ENCODE measurements at places on chromosomes 1 and 21.

DNA sequence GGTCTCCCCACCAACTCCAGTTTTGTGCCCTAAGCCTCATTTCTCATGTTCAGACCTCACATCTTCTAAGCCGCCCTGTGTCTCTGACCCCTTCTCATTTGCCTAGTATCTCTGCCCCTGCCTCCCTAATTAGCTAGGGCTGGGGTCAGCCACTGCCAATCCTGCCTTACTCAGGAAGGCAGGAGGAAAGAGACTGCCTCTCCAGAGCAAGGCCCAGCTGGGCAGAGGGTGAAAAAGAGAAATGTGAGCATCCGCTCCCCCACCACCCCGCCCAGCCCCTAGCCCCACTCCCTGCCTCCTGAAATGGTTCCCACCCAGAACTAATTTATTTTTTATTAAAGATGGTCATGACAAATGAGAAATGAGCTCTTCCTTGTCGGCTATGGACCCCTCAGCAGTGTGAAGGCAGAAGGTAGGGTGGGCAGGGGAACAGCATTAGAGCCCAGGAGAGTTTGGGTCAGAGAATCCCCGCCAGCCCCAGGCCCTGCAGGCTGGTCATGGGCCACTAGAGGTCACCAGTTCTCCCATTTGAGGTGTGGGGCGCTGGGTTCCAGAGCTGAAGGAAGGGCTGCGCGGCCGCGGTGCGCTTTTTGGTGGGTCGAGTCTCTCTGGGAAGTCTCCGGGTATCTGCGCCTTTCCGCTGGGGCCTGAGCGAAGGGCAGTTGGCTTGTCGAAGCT, 11.5 kb downstream of the ADAMTSL4 start:
- peak; percentile 63 for DNase-seq

GRCh38 chr21:35342440-35342839, 293.3 kb upstream of the RUNX1 start:
- no peak for DNase-seq

DNA sequence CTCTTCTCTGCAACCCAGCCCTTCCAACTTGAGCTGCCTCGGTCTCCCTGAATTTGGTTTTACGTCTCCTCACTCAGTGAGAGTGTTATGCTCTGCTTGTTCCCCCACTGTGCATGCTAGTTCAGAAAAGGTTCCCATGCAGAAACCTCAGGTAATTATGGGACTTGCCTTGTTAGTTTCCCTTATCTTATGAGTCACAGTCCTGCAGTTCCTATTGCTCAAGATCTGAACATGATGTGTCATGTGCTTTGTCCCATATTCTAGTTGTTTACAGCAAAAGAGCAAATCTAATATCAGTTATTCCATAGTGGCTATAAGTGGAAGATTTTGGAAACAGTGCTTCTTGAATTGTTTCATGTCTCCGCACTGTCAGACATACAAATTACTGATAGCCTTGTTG, 74.4 kb downstream of the DUSP10 start:
- DNase-seq: no peak

DNA sequence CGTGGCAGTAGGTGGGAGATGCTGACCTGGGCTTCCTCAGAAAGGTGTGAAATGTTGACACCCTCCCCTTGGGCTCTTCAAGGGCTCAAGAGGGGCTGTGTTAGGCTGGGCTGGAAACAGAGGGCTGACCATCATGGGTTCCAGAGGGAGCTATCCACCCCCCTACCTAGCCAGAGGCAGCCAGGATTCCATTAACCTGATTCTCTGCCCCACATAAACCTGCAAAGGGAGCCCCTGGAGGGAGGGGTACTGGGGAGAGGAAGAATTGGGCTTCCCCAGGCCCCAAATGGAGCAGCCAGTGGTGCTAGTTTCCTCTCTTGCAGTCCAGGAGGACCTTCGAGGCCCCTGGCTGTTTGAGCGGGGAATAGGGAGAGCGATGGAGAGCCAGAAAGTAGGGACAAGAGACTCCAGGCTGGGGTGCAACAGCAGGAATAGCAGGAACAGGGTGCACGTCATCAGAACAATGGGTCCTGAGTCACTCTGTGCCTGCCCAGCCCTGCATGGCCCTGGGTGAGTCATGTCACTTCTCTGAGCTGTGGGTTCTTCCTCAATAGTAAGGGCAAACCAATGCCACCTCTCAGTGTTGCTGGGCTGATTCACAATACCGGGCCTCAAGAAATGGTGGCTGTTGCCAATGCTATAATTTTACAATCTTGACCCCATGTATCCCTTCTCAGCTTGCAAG, 121.2 kb downstream of the EPHB2 start:
- DNase-seq: no peak

GRCh38 chr1:3381901-3382300, 72.6 kb upstream of the ARHGEF16 start:
- DNase-seq: no peak

- no peak for DNase-seq
Measured at GRCh38 chr1:87641996-87642395, 313.3 kb downstream of the LMO4 start.

GRCh38 chr1:10208537-10208936, 1.8 kb upstream of the KIF1B start:
- DNase-seq: no peak

- no peak for DNase-seq
Measured at GRCh38 chr1:215599418-215600074, 32.4 kb downstream of the KCTD3 start.

DNA sequence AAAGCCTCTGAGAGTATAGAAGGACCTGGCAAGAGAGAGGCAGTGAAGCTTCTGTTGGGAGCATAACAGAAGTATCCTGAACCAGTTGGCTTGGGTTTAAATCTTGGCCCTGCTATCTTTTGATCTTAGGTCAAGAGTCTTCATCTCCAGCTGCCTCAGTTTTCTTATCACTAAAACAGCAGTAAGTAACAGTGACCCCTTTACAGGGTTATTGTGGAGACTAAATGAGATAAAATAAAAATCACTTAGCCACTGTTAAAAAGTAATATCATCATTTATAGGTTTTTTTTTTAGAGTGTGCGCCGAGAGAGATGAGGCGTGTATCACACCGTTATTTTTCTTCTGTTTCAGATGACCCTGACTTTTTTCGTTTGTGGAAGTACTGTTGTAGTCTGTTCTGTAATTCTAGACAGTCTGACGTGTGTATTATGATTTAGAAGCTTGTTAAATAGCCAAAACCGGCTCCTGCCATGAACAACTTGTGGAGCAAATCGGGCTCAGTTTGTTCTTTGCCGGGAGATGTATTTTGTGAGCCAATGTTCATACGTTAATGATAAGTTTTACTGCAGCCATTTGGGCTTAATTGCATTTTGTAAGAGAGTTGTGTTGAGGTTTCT, 1.1 kb downstream of the THRAP3 start:
- DNase-seq: no peak

DNA sequence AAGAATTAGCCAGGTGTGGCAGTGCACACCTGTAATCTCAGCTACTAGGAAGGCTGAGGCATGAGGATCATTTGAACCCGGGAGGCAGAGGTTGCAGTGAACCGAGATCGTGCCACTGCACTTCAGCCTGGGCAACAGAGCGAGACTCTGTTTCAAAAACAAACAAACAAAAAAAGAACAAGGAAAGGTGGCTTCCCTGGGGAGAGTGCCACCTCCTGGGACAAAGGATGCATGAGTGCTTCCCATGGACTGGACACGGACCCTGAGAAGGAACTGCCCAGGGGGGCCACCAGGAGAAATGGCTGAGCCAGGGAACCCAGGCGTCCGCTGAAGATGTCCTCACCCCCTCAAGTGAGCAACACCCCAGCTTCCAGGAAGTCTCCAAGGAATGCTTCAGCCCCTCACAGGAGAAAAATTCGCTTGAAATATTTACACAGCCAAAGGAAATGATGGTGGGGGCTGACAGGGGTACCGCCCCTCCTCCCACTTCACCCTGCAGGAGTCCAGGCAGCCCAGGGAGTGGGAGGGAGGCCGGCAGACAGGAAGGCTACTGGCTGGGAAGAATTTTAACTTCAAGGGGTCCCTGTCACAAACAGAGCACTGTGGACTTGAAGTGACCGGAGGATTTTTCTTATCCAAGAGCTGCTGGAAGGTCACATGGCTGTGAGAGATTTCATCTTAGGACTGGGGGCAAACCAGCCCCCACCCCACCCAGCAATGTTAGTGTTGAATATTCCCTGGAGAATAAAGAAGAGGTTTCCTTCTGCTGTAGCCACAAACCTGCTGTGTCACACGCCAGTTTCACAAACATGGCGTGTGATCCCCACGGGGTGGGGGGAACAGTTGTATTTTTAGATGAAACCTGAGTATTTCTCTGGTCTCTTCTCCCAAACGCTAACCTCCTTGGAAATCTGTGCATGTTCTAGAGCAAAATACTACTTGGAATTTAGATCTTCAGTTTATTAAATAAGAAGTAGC, 90.8 kb upstream of the SLC25A33 start:
- DNase-seq: no peak

GRCh38 chr21:33069994-33070743, at the start of gene OLIG1:
TSS of gene OLIG1 (plus strand) at chr21:33070141. CDS start at chr21:33070247, 106 bp downstream.
- DNase-seq: no peak

GRCh38 chr1:9340172-9340854, 47.6 kb downstream of the SPSB1 start:
- DNase-seq: no peak

DNA sequence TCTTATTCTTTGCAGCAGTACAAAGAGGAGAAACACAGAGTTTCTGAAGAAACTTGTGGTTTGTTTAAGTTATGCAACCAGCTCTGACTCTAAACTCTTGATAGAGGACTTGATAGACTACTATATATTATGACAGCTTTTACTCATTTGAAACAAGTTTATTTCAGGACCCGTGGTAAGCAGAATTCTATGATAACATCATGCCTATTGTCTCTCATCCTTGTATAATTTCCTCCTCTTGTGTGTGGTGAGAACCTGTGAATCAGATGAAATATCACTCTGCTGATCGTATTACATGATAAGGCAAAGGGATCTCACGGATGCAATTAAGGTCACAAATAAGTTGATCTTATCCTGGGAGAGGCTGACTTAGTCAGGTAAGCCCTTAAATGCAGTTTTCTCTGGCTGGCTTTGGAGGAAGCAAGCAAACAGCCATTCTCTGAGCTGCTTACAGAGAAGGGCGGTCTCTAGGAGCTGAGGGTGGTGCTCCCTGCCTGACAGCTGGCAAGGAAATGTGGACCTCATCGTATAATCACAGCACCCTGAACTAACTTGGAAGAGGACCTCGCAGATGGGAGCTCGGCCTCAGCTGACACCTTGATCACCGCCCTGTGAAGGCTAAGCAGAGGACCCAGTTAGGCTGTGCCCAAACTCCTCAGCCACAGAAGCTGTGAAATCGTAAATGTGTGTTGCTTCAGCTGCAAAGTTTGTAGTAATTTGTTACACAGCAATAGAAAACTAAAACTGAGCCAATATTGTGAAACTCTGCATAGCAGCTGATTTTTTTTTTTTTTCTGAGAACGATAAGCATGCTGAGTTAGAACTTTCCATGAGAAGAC, 151.1 kb upstream of the DPT start:
- no peak for DNase-seq

GRCh38 chr1:108056436-108056990, 91.5 kb upstream of the VAV3 start:
- DNase-seq: no peak

- DNase-seq: no peak
Measured at GRCh38 chr1:219088778-219089557, 84.7 kb upstream of the LYPLAL1 start.

DNA sequence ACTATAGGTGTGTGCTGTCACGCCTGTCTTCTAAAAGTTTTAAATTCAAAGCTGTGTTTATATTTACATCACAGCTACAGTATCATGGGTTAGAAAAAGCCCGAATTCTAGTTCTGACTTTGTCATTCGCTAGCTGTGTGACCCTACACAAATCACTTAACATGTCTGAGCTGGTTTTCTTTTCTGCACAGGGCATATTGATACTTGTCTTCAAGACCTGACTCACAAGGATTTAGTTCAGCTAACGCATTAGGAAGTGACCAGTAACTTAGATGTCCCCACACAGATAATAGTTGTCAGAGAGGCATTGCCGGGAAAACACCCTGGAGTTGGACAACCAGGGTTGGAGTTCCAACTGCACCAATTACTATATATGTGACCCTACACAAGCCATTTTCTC, 25.9 kb downstream of the GIPC2 start:
- DNase-seq: no peak

- no peak for DNase-seq
Measured at GRCh38 chr21:46056450-46056903, 41.4 kb upstream of the COL6A2 start.

GRCh38 chr1:109158433-109158832, 44.5 kb downstream of the ELAPOR1 start:
- DNase-seq: no peak

GRCh38 chr1:25572107-25572506, 28.7 kb downstream of the LDLRAP1 start:
- no peak for DNase-seq

- DNase-seq: peak; percentile 25
Measured at GRCh38 chr1:13228343-13228781, 2.4 kb upstream of the PRAMEF18 start.

DNA sequence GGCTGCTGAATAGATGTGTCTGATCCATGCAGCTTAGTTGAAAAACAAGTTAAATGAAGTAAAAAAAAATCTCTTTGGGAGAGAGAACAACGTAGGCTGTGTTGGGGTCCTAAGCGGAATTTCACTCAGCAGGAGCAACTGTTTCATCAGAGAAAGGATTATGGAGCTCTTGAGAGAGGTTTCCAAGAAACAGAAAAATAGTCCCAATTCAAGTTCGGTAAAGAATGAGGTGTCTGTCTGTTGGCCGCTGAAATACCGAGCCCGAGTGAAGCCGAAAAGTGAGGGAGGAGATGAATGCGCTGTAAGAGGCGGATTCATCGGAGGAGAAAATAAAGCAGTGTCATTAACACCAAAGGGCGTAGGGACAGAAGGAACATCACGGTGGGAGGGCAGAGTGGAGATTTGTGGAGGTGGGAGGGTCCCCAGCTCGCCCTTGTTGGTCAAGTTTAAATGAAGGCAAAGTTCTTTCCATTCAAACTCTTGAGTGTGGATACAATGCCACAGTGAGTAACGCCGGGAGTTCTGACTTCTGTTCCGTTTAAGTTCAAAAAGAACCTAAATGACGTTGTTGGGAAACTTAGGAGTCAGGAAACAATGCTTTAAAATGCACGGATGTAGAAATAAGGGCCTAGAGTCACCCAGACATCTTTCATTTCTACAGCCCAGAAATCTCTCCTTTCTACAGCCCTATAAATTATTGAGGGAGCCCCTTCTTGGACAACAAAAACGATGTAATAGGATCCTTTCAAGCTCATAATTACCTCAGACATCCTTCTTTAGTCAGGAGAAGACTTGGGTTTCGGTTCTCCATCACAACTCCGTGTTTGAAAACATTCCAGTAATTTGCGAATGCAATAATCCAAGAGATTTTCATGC, 15.6 kb upstream of the SLC45A1 start:
- no peak for DNase-seq

GRCh38 chr1:202189918-202190715, 3.5 kb upstream of the LGR6 start:
- no peak for DNase-seq

- no peak for DNase-seq
Measured at GRCh38 chr1:62198781-62199125, 4.1 kb downstream of the L1TD1 start.

- DNase-seq: no peak
Measured at GRCh38 chr21:43027846-43028731, 47.5 kb downstream of the CBS start.

- DNase-seq: no peak
Measured at GRCh38 chr1:208565756-208566440, 321.7 kb upstream of the PLXNA2 start.

GRCh38 chr1:101509370-101509769, 272.6 kb downstream of the S1PR1 start:
- no peak for DNase-seq

- no peak for DNase-seq
Measured at GRCh38 chr1:209375097-209375496, 208.4 kb upstream of the CAMK1G start.

GRCh38 chr1:227314014-227314848, 4.1 kb downstream of the CDC42BPA start:
- no peak for DNase-seq

- DNase-seq: no peak
Measured at GRCh38 chr1:3237994-3238702, 169.1 kb downstream of the PRDM16 start.
